NCI-H748 treated with DMSO at 0.1 percent for 48 hours (cell line): ENCODE measurements at places on chromosomes 5 and 9.

DNA sequence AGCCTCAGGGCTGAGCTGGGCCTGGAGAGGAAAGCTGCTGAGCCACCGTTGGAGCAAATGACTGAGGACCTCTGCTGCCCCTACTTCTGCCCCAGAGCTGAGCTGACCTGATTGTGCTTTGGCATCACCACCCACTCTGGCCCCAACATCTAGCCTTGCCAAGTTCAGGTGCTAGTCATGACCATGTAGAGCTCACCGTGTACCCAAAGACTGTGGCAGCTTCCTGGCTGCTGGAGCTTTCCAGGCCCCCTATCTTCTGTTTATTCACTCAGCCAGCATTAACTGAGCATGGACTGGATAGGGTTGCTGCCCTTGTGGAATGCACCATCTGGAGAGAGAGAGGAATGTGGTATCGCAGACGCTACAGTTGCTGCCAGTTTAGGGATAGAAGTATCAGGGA, 49.1 kb downstream of the JADE2 start:
- DNase-seq = no peak

GRCh38 chr9:129665389-129665775, at the start of gene PRRX2:
PRRX2 (plus strand) TSS chr9:129665647; CDS start chr9:129665868, 221 bp downstream.
- DNase-seq = no peak

- no peak for DNase-seq
These were observed 25.8 kb upstream of the MED10 start for GRCh38 chr5:6404129-6404528.

GRCh38 chr9:23941051-23941450, 115.0 kb upstream of the ELAVL2 start:
- no peak for DNase-seq

- no peak for DNase-seq
These were observed 17.0 kb downstream of the NIPSNAP3B start for GRCh38 chr9:104780796-104781395.
